ENCODE measurements at places on chromosomes 5 and 9.

DNA sequence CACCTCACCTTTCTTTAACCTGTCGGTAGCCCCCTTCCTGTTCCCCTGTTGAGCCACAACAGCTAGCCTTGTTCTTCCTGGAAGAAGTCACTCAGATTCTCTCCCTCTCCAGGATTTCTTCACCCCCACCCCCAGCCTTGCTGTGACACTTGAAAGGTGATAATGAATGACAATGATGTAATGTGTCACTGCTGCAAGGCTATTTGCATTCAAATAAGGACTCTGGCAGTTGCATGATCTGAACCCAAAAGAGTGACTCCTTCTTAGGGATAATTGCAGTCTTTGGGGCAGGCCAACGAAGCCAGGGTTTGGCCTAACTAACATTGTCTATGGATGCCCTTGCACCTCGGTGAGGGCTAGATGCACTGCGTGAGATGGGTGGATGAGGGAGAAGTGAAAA lies 154.4 kb upstream of the CLINT1 start:
- DNase-seq, result no peak

- no peak for DNase-seq
These were observed 172.9 kb upstream of the PPP1R26 start for GRCh38 chr9:135306699-135307098.

DNA sequence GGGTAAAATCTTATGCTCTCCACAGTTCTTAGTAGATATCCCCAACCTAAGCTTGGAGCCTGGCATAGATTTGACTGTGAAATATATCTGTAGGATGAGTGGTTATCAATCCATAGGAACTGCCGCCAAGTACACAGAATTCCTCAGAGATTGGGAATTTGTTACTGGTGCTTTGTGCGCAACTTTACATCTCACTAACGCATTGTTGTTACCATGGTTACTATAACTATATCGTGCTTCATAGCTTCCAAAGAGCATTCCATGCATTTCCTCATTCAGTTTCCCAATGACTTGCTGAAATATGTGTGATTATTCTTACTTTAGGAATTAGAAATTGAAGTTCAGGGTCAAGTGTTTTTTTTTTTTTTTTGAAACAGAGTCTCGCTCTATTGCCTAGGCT lies 9.5 kb upstream of the GGTA1 start:
- DNase-seq, result no peak

DNA sequence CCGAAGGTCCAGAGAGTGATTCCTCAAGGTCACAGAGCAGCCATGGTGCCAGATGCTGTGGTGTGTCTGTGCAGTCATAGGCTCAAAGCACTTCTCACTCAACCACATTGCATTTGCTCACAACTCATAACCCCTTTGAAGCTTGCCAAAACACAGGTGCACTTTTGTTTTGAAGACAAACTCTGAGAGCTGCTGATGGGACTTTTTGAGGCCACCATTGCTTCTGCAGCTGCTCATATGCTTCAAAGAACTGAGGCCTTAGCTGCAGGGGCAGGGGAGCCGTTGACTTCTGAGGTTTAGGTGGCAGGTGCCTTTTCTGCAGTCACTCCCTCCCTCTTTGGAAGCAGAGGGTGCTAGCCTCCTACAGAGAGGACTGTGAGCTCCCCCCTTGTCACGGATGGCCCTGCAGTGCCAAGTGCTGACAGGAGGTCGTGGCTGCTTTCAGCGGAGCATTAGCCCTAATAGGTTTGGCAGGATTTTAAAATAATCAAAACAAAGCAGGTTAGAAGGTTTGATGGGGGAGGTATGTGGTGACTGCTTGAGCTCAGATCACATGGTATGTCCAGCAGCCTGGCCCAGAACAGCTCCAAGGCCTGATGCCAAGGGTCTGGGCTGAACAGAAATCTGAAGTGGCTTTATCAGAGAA lies 232.1 kb downstream of the MAN2A1 start:
- DNase-seq, result no peak

Measured in NCI-H2171 treated with DMSO at 0.1 percent for 48 hours (cell line).